Subcutaneous preadipocyte (primary cell): ENCODE measurements at places on chromosomes 7 and 10. TPM values are rescaled to one million over a fixed set of nuclear protein-coding genes. Genes with fewer than 3 reads are reported as not detected.

The SSC4D gene
- 0.39 and 1.1 TPM in 2 replicates for total RNA-seq

The CCDC126 gene
- 5.1 and 7.0 TPM in 2 replicates for total RNA-seq

The PILRB gene
- 7.7 and 11.5 TPM in 2 replicates for total RNA-seq

The RAMP3 gene
- not detected in 2 replicates for total RNA-seq

The OR13A1 gene
- total RNA-seq = not detected in 2 replicates

The ANK3 gene
- 4.0 and 5.7 TPM in 2 replicates for total RNA-seq

The STEAP2 gene
- 17.3 and 23.5 TPM in 2 replicates for total RNA-seq

The VENTX gene
- total RNA-seq = not detected in 2 replicates

The MMD2 gene
- total RNA-seq = not detected in 2 replicates

The PPRC1 gene
- 22.4 and 35.8 TPM in 2 replicates for total RNA-seq

The TMEM168 gene
- total RNA-seq = 13.2 and 18.4 TPM in 2 replicates

The NYAP1 gene
- total RNA-seq = 1.5 and 2.0 TPM in 2 replicates

The SCIN gene
- total RNA-seq = under 0.01 TPM in 2 replicates

The ZNF853 gene
- total RNA-seq = under 0.01 TPM in 1 of 2 replicates, not detected in the other

The EPHB4 gene
- total RNA-seq = 20.1 and 28.7 TPM in 2 replicates

The HUS1 gene
- 13.6 and 19.2 TPM in 2 replicates for total RNA-seq

The RTKN2 gene
- 0.37 and 0.39 TPM in 2 replicates for total RNA-seq

The CYP26C1 gene
- total RNA-seq = under 0.01 TPM in 2 replicates

The MSS51 gene
- 1.5 and 2.5 TPM in 2 replicates for total RNA-seq

The UCN3 gene
- total RNA-seq = not detected in 2 replicates

The CRCP gene
- 30.1 and 31.5 TPM in 2 replicates for total RNA-seq

The CFTR gene
- not detected in 2 replicates for total RNA-seq

The FEZF1 gene
- not detected in 2 replicates for total RNA-seq

The IFIT3 gene
- total RNA-seq = 15.8 and 16.4 TPM in 2 replicates

The SFMBT2 gene
- total RNA-seq = 2.9 and 3.1 TPM in 2 replicates

The APBB1IP gene
- 2.9 and 12.9 TPM in 2 replicates for total RNA-seq

The ARL4A gene
- 18.4 and 30.1 TPM in 2 replicates for total RNA-seq

The GIMAP4 gene
- under 0.01 TPM in 1 of 2 replicates, not detected in the other for total RNA-seq
